Right ventricle myocardium superior (tissue), 1 donor: ENCODE measurements at places on chromosomes 7 and 10. TPM values are rescaled to one million over a fixed set of nuclear protein-coding genes. Genes with fewer than 3 reads are reported as not detected.

CDHR3 gene
- 12.4 TPM for total RNA-seq

DNA sequence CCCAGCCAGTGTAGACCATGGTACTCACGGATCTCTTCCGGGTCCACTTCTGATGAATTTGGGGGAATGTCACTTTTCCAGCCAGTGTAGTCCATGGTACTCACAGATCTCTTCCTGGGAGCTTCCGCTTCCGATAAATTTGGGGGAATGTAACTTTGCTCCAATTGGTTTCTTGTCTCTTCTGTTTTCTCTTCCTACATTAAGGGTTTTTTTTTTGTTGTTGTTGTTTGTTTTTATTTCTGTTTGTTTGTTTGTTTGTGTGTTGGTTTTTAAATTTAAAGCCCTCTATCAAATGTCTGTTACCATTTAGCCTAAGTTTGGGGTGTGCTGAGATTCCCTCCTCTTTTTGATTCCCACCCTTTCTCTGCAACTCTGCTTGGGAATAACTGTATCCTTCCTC is 475.8 kb upstream of the FZD8 start:
- no peak for DNase-seq

- DNase-seq: no peak
These were observed 476.2 kb upstream of the GALNT17 start for GRCh38 chr7:70655694-70656093.

DNA sequence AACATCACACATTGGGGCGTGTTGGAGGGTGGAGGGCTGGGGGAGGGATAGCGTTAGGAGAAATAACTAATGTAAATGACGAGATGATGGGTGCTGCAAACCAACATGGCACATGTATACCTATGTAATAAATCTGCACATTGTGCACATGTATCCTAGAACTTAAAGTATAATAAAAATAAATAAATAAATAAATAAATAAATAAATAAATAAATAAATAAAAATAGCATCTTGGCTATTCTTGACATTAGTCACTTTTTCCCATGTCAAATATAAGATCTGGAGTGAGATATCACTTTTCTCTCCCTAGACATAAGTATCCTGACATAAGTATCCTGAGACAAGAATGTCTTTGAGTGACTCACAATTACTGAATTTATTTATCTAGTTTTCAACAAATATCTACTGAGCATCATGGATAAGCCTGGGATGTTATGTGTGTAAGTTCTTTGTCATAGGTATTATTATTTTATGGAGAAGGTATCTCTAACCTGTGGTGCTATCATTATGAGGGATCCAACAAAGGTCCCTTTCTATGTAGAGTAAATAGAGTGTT is 691.3 kb downstream of the SORCS1 start:
- no peak for DNase-seq

DNA sequence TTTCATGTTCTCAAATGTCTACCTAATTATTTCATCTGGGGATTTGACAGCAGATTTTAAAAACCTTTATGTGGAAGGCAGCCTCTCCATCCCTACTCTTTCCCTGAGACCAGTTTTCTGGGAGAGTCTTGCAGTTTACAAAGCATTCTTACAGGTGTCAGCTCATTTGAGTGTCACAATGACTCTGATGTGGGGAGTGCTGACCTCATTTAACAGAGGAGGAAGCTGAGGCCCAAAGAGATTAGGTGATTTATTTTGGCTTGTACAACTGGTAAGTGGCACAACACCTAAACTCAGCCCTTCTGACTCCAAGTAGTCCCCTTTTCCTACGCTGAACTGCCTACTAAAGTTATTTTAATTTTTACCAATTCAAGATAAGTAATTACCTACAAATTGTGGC is 33.3 kb upstream of the MAT1A start:
- no peak for DNase-seq

DNA sequence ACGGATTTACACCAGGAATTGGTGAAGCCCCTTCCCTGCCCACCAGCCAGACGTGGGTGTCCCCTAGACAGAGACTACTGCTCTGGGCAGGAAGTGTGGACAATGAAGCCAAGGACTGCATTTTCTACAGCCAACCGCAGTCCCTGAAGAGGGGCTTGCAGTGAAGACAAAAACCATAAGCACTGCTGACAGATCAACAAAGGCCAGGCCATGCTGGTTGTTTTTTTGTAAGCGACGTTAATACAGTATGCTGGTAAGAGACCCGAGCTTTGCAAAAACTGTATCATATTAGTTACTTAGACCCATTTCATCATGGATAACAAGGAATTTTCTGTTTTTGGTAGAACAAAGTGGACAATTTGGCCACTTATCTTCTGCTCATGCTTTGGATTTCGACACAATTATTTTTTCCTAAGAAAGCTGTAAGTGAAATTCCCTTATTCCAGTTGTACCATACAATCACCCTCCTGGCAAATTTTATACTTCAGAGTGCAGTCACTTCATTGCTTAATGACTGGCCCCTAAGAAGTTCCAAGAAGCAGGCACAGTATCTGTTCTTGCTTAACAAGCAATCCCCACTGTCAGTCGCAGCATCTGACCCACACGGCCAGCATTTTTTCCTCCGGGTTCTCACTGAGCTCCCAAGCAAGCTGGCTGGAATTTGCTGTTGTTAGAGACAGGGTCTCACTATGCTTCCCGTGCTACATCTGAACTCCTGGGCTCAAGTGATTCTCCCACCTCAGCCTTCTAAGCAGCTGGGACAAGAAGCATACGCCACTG is 163.5 kb downstream of the PARD3 start:
- DNase-seq: no peak

DNA sequence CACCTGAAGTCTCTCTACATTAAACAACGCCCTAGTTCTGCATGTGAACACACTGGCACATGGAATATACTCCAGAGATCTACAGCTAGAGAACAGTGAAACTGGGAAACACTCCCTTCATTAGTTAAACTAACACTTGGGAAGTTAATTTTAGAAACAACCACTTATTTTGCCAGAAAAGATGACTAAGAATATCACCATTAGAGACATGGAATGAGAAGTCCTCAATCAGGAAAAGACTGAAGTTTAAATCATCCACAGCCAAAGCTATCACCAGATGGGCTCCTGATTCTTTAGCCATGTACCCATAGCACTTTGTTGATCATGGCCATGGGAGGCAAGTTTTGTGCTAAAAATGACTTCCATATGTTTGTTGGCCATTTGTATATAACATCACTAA is 719.5 kb downstream of the KCNMA1 start:
- no peak for DNase-seq

GRCh38 chr10:130412317-130412716 is 276.1 kb downstream of the GLRX3 start:
- DNase-seq: no peak

- DNase-seq: no peak
These were observed 51.6 kb upstream of the ARL4A start for GRCh38 chr7:12635830-12636229.

DNA sequence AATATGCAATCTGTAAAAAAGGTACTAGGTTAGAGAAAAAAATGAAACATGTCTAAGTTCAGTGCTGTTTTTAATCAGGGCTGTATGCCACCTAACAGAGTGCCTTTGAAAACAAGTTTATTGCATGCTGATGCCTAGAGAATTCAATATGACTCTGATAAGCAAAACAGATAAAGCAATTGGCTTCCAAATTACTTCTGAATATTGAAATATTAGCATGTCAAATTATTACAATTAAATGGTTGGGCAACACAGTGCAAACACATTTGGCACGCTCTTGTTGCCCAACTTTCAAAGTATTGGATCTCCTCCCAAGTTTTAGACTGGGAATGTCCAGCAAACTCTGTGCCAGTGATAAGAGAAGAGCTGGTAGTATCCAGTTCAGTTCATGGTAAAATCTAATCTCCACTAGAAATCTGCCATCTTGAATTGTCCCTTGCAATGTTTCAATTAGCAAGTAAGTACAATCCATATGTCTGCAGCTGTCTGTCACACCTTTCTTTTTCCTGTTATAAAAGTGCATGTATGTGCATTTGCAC is 65.2 kb upstream of the FAM133B start:
- no peak for DNase-seq

DNA sequence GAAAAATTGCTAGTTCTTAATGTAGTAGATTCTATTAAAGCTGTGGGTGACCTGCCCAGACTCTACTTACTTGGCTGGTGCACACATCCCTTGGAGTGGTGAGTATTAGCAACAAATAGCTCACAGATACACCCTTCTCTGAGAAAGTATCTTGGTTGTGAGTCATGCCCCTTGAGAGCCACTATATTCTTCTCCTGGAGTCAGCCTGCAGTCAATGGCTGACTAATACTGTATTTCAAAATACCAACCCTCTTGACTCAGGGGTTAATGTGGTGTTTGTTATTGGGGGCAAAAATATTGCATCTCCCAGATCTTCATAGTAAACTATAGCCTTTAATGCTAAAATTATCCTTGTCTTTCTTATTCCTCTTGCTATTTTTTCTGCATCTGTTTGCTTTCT is 354.9 kb downstream of the BMPER start:
- no peak for DNase-seq

DNA sequence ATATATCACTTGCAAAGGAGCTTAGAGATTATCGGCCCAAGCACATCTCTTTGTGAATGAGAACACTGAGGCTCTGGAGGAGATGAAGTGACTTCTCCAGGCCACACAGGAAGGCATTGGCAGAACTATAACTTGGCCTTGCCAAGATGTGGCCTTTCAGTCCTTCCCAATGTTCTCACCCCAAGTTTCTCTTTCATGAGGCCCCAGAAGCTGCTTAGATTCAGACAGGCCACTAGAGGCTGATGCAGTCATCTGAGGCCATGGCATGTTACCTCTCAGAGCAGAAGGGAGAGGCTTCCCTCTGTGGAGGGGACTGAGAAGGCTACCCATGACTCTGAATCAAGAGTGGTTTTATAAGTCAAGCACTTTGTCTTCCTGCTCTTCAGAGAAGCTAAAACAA is 1003.7 kb downstream of the LRMDA start:
- no peak for DNase-seq

- no peak for DNase-seq
These were observed 448.9 kb downstream of the PLXDC2 start for GRCh38 chr10:20265146-20265545.
